GM19239 (cell line): ENCODE measurements at places on chromosomes 12 and 14.
A peak's percentile ranks its signal among the peaks of the same experiment; 100 is the strongest.

- DNase-seq = no peak
Measured at GRCh38 chr14:99944241-99944651, 121.0 kb upstream of the EVL start.

DNA sequence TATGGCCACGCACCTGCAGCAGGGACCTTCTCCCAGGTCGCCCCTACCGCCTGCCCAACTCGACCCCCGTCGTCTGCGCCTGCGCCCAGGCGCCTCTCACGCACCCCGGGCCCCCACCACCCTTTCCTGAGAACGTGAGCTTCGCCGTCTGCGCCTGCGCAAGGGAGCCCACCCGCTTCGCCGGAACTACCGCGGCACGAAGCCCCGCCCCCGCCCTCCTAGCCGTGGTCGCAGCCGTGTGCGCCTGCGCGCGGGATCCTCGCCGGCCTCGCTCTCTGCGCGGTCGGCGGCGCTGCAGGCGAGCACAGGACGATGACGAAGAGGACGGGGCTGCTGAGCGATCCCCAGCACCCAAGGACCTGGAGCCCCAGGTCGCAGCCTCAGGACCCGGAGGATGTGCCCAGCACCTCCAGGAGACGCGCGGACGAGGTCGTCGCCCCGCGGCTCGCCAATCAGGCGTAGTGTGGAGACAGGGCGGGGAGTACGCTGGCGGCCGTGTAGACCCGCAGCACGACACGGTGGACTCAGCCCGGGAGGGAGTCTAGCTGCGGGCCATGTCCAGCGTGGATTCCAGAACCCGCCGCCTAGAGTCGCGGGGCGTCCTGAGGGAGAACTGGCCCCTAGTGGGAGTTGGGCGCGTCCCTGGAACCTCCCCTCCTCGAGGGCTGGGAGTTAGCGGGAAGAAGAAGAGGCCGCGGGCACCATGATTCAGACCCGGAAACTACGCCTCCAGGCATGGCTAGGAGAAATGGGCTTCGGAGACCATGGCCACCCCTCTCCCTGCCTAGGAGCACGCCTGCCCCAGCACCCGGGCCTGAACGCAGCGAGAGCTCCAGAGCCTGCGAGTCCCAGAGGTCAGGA is 1120.8 kb upstream of the TMEM132C start:
- DNase-seq = no peak

DNA sequence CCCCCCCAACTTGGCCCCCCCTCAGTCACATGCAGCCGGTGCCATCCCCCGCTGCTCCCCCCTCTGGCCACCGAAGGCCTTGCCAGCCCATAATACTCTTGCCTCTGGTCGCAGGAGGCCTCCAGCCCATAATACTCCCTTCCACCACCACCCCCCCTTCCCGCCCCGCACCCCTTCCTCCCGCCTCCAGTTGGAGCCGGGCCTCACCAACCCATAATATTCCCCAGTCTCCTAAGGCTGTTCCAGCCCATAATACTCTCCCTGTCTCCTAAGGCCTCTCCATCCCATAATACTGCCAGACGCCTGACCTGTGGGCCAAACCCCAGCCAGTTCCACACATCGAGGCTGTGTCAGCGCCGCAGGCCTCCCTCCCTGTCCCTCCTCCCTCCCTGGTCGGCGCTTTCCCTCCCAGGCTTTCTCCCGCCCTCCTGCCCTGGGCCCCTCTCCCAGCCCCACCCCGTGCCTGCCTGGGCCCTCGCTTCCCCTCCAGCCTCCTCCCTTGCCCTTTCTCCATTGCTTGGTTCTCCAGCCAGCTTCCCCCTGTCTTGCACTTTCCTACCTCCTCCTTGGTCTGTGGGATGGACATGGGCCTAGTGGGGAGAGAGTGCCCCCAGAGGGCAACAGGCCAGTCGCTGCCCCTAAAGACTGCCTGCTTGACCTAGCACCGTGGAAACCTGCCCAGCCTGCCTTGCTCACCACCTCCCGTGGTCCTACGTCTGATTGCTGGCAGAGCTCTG is 6.8 kb upstream of the CHD4 start:
- peak; percentile 62 for DNase-seq

DNA sequence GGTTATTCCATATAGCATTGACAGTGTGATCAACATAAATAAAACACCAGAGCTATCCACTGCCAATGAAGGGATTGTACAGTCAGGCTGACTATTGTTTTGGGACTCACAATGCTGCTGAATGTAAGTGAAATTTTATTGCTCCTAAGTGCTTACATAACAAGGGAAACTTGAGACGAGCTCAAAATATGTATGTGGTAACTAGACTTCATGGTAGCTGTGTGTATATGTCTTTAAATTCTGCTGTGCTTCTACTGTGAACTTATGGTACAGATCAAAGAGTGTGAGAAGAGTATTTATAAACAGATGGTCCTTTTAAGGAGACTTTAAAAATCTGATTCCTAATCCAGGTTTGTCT is 6.9 kb downstream of the FLRT2 start:
- DNase-seq = no peak

- no peak for DNase-seq
Measured at GRCh38 chr12:90327793-90328743, 619.4 kb upstream of the ATP2B1 start.
